Fibroblast of skin of right biceps (primary cell): ENCODE measurements at places on chromosomes 6 and 20.
A peak's percentile ranks its signal among the peaks of the same experiment; 100 is the strongest.

DNA sequence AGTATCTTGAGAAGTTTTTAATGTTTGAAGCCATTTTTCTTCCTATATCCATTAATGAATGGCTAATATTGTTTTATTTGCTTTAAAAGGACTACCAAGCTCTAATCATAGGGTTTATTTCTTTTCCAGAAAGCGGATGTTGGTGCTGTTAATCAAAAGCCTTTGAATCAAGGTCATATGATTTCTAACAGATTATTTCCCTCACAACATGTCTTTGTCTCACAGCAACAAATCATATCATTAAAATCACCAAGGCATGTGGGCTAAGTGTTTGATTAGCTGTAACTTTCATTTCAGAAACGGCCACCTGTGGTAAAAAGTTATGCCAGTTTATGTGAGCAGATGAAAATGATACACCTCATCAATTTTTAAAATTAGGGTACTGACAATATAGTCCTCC lies 21.7 kb downstream of the TRAF3IP2 start:
- DNase-seq: no peak

DNA sequence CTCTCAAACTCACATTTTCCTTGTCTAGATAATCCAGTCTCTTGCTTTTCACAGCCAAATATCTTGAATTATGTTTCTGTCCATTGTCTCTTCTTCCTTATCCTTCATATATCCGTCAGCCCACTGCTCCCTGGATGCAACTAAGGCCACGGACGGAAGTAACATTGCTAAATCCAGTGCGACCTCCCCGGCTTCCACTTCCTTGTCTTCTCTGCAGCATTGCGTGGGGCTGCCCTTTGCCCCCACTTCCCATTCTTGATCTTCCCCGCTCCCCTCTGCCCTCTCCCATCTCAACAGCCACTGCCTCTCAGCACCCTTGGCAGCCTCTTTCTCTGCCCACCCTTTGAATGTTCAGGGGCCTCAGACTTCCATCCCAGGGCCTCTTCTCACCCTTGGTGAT lies 190.4 kb upstream of the UST start:
- no peak for DNase-seq

- DNase-seq: peak; percentile 76
Observed at GRCh38 chr20:58515233-58516212, at the start of gene APCDD1L. Gene APCDD1L, minus strand, starts transcription at chr20:58515399. Its CDS starts 692 bp downstream, at chr20:58514707.

DNA sequence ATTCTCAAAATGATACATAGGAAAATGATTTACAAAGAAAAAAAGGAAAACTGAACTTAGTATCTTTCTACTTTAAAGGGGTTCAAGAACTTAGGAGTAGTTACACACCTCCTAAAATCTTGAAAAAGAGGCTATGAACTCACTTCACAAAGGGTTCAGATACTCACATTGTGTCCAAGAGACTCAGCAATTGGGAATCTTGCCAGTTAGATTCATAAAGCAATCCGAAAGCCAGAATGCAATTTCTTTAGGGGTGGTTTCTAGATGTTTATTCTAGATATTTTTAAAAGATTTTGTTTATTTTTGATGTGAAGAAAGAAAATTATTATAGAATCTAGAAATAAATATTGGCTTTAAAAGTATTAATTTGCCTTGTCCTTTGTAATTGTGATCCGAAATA lies 1.7 kb upstream of the MYB start:
- DNase-seq: no peak

DNA sequence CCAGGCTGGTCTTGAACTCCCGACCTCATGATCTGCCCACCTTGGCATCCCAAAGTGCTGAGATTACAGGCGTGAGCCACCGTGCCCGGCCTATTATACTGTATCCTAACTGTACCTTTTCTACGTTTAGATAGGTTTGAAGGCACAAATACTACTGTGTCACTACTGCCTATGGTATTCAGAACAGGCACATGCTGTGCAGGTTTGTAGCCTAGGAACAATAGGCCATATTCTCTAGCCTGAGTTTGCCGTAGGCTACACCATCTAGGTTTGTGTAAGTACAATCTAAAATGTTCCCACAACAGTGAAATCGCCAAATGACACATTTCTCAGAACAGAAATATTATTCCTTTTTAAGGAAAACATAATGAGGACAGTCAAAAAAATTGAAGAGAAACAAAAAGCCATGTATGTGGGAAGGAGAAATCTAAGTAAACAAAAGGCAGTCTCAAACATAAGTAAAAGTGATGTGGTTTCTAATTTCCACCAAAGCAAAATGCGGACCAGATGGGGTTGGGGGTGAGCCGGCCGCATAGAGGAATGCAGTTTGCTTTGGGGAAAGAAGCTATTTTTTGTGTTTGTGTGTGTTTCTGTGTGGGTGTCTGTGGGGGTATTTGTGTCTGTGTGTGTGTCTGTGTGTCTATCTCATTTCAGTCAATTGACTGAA lies 192.6 kb upstream of the SALL4 start:
- peak; percentile 70 for DNase-seq

GRCh38 chr6:96611342-96611991 lies 48.5 kb downstream of the FHL5 start:
- DNase-seq: no peak

GRCh38 chr6:149779644-149779963 lies 30.1 kb downstream of the PCMT1 start:
- no peak for DNase-seq

GRCh38 chr20:760751-761417 lies 7.4 kb downstream of the SLC52A3 start:
- peak; percentile 10 for DNase-seq

GRCh38 chr6:84877515-84878210 lies 113.3 kb upstream of the TBX18 start:
- no peak for DNase-seq

DNA sequence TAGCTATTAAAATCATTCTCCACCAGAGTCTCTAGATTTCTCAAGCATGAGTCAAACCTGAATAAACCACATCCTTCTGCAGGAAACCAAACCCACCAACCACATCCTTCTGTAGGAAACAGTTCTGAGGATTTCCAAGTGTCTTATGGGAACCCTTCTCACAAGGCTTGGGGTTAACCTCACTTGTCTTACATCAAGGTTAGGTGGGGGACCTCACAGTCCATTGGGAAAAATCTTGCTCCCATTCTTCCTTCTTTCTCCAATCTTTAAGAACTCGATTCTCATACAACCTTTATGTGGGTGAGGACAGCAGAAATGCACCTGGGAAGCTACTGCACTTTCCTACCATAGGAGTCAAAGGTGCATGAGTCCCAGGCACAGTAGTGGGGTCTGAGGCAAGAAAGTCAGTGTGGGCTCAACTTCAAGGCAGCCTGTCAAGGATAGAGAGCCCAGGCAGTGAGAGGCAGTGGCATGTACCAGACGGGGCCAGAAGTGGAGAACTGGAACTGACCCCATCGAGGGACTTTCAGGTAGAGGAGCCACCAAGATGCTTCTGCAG lies 114.5 kb downstream of the SLC22A3 start:
- DNase-seq: peak; percentile 91

DNA sequence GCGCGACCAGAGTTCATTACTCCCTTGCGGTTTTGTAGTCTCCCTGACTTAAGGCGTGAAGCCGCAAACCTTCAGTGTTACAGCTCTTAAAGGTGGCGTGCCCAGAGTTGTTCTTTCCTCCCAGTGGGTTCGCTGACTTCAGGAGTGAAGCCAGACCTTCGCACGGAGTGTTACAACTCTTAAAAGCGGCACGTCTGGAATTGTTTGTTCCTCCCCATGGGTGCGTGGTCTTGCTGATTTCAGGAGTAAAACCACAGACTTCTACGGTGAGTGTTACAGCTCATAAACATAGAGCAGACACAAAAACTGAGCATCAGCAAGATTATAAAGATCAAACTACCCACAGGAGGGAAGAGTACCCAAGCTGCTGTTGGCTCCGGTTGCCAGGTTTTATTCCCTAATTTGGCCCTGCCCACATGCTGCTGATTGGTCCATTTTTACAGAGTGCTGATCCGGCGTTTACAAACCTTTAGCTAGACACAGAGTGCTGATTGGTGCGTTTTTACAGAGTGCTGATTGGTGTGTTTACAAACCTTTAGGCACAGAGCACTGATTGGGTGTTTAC lies 10.4 kb downstream of the TMEM14C start:
- DNase-seq: peak; percentile 51

DNA sequence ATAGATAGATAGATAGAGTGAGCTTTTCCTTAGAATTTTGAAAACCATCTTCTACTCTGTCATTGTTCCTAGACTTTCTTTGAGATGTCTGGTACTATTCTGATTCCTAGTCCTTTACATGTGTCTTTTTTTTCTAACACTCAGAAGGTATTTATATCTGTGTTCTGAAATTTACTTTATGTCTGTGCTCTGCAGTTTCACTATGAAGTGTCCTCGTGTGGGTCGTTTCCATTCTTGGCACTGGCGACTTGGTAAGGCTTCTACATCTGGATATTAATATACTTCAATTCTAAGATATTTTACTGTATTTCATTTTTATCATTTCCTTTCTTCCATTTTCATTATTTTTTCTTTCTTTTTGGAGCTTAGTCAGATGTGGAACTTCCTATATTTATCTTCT lies 87.0 kb downstream of the FHL5 start:
- DNase-seq: no peak

- no peak for DNase-seq
Observed at GRCh38 chr6:38177882-38178583, 358.5 kb downstream of the ZFAND3 start.

GRCh38 chr6:1285956-1286355 lies 25.9 kb upstream of the FOXQ1 start:
- peak; percentile 96 for DNase-seq

DNA sequence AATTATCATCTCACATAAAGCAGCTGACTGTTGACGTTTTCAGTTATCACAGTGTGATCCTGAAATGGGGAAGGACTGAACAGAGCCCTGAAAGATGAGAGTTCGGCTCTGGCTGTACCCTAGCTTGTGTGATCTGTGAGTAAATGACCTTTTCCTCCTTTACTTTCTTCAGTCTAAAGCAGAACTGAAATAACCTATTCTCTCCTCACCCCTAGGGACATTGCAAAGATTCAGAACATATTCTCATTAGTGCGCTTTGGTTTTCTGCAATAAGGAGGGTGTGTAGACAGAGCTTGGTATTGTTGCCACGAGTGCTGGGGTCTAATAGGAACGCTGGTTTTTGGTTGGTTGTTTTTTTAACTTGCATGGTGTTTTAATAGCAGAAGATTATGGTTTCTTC lies 16.7 kb downstream of the FARS2 start:
- no peak for DNase-seq

GRCh38 chr6:44531442-44532015 lies 144.0 kb downstream of the CDC5L start:
- no peak for DNase-seq

DNA sequence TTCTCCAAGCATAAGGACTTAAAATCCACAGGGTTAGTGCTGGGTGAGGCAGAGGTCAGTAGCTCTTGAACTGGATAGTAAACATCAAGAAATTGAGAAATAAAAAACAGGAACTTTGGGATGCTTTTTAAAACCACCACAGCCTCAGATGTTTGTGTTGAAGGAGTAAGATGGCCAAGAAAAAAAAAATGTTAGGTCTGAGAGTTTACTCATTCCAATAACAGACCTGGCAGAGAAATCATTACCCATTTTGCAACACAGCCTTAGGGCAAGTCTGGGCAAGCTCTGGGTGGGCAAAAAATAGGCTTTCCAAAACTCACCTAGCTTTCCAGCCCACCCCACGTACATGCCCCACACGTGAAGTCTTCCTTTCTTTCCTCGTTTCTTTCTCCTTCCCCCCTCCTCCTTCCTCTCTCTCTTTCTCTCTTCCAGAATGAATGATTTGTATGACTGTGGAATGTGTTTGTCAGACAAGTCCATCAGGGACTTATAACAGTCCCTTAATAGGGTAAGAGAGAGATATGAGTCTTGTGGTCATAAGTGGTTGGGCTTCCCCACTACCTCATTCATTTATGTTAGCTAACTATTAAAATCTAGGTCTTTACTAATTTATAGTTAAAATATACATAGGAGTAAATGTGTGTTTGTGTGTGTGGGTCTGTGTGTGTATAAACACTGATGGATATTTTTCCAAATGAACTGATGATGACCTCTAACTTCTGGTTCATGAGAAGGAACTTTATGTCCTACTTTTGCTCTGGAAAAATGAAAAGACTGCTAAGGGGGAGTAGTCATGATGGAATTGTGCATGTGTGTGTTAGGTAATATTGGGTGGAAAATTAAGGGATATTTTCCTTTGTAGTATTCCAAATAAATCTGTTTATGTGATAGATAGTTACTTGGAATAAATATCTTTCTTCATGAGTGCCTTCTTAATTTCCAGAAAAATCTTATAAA lies 18.0 kb upstream of the DSE start:
- peak; percentile 69 for DNase-seq

DNA sequence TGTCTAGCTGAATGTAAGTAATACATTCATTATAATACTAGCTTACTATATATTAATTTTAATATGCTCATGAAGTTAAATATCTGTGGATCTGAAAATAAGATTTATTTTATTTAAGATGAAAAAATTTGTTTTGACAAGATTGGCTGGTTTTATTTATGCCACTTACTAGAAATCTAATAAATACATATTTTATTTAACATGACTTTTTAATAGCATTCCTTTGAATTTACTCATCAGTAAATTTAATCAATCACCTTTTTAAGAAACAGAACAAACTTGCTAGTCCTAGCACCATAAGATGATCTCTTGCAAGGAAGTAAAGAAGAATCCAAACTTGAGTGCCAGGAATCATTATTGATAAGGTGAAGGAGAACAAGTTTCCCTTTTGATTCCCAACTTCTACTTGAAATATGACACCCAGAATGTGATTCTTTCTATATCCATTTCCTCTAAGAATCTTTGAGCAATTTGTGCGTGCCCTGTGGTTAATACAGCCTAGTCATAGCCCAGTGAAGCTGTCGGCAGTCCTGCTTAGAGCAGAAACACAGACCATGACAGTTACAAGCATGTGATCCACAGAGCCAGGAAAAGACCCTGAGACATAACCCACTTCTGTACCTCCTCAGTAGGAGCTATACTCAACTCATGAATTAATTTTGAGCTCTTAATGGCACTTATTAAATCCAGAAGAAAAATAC lies 282.3 kb upstream of the QKI start:
- DNase-seq: peak; percentile 52

- peak; percentile 27 for DNase-seq
Observed at GRCh38 chr6:48567016-48567415, 456.0 kb upstream of the PTCHD4 start.

DNA sequence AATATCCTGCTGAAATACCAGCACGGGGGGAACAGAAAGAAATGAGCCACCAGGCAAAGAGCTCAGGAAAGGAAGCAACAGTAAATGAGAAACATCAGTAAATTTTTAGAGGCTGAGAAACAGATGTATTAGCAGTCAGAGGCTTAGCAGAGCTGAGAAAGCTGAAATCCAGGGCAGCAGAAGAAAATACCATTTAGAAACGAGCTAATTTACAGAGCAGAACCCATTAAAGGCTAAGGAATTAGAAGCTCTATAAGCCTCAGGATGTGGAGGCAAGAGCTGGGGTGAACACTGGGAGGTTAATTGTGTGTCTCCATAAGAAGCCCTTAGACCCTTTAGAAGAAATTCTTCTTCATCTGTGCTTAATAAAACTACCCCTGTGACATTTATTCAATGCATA lies 178.6 kb upstream of the RGS17 start:
- DNase-seq: no peak

DNA sequence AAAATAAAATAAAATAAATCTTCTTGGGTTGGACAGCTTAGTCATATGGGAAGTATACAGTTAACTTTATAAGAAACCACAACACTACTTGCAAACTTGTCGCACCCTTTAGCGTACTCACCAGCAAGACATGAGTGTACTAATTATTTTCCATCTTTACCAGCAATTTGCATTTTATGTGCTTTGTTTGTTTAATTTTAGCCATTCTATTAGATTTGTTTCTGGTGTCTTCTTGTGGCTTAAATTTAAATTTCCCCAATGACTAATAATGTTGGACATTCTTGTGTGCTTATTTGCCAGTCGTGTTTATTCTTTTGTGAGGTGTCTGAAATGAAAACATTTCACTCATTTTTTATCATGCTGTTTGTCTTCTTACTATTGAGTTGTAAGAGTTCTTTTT lies 1172.2 kb upstream of the CITED2 start:
- DNase-seq: peak; percentile 87
